ENCODE measurements at places on chromosomes 3 and 15.

DNA sequence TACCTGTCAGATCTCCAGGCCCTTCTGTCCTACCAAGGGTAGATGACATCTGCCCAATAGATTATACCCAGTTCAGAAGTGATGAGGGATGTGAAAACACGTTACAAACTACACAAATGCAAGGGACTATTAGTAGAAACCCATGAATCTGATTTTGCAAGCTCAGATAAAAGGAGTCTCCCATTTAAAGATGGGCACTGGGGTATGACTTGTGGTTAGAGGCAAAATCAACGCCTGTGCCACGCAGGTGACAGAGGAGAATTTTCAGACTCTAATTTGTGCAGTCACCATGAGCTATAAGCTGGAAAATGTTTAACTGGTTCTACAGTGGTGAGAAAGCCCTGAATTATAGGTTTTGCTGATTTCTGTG, 184.4 kb upstream of the LPP start:
- no peak for DNase-seq

DNA sequence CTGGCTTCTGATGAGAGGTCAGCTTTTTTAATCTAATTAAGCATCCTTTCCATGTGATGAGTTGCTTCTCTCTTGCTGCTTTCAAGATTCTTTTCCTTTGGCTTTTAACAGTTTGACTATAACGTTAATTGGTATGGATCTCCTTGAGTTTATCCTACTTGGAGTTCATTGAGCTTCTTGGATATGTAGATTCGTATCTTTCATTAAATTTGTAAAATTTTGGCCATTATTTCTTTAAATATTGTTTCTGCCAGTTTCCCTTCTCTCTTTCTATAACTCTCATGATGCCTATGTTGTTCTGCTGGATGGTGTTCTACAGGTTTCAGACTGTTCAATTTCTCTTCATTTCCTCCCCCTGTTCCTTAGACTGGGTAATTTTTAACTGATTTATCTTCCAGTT, 21.0 kb upstream of the MTMR10 start:
- no peak for DNase-seq

DNA sequence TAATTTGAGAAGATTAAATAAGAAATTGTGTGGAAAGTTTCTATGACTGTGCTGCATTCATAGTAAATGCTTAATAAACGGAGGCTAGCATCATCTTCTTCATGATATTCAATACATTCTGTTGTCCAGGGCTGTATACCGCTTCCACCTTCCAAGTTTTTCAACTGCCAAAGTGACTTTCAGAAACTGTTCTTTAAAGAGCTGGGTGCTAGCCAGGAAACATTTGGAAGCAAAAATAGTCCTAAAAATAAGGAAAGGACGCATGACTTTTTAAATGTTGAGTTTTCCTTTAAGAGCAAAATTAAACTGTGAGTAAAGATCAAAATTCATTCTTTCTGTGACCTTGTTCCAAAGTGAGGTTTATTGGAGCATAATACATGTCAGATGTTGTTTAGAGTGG, 9.4 kb upstream of the ERC2 start:
- DNase-seq = no peak

GRCh38 chr15:48408327-48408726, 77.1 kb downstream of the DUT start:
- no peak for DNase-seq

DNA sequence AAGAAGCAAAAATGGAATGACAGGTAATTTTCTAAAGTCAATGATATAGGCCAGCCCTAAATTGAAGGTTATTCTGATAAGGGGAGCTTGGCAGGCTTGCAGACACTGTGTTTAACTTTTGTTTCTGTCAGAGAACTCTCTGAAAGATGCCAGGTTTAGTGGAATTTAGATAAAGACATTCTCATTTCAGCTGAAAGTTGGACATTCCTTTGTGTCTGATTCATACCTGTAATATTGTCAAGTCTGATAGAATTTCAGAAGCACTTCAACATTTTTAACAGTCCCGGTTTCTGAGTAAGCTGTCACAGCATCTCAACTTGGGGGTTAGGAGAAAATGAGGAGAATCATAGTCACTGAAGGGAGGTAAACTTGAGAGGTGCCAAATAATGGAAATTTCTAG, 84.0 kb downstream of the DIPK2A start:
- DNase-seq = no peak

DNA sequence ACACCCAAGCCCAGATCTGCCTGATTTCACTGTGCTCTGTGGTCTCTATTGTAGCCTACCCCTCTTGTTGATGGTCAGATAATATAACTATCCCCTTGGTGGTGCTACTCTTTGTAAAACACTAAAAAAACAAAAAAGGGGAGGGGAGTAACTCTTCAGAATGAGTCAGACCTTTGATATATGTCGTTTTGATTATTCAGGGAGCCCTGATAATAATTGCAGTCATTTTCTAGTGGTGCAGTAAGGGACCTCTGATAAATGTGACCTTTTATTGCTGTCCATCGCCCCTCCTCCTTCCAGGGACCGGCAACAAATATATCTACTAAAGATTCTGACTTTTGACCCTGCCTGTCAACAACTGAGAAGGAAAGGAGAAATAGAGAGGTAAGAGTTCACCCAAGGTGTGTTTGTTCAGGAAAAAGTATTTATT, 45.1 kb upstream of the MAGI1 start:
- DNase-seq = no peak

- DNase-seq = no peak
Observed at GRCh38 chr15:31468911-31469785, 142.5 kb downstream of the KLF13 start.

GRCh38 chr3:97960993-97961766, 11.1 kb downstream of the RIOX2 start:
- DNase-seq = no peak
